Activated T-helper 1 cell treated with Interleukin-2 at 50 U/mL for 16 hours (primary cell): ENCODE measurements at places on chromosomes 13 and 19.

DNA sequence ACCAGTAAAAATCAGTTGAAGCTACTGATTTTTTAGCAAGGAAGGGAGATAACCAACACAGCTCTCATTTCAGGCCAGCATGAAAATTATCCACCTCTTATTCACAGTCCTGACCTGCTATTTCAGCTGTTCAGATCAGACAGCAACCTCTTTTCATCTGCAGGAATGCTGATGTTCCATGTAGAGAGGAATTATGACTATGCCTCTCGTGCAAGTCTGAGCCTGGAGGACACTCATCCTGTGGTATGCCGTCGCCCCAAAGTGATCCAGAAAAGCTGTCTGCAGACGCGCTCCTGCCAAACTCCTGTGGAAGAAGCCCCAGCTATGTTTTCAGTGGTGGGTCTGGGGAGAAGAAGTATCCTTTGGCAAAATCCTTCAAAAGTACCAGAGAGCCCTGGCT, 563.5 kb upstream of the SLITRK1 start:
- no peak for DNase-seq

- DNase-seq, result no peak
These were observed 169.8 kb downstream of the SHISA2 start for GRCh38 chr13:25881971-25882451.

GRCh38 chr19:31073485-31074198, 275.6 kb downstream of the TSHZ3 start:
- DNase-seq, result no peak

DNA sequence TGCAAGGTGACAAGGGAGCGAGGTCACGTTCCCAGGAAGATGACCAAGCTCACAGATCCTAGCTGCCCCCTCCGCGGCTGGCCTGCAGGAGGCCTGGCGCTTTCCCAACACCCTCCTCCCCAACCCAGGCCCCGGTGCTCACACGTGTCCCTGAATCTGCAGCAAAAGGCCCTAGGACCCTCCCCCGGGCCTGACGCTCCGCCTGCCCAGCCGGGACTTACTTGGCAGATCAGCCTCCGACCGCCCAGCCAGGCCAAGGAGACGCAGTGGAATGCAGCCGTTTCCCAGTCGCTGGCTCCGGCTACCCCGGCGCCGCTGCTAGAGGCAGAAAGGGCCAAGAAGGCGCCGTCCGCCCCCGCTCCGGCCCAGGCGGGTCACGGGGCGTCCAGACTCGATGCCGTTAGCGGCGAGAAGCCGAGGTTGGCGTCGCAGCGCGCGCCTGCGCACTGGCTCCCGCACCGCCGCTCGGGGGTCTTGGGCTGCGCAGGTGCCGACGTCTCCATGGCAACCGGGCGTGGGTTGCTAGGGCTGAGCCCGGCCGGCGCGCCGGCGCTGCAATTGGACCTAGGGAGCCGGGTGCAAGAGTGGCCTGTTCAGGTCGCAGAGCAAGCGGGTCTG, at the start of gene PNMA8A:
PNMA8A (minus strand) TSS at position 448 of the 618 bp plus-strand sequence. CDS start 528 bp downstream, outside the sequence.
- DNase-seq, result no peak

DNA sequence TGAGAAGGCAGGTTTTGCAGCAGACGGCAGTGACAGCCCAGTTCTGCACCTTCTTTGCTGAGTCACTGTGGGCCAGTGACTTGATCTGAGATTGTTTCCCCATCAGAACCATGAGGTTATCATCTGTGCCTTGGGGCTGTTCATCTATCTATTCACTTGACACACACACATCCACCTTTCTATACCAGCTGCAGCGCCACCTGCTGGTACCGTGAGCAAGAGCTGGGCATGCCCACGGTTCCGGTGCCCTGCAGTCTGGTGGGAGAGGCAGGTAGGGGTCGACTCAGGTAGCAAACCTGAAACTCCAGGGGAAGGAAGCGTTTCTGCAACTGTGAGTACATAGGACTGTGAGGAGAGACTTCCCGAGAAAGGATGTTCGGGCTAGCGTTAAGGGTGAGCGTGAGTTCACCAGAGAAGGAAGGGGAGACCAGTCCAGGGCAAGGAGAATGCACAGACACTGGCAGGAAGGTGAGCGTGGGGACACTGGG, 7.5 kb upstream of the LIN7B start:
- no peak for DNase-seq

- DNase-seq, result no peak
These were observed 116.0 kb upstream of the MAB21L1 start for GRCh38 chr13:35592457-35592856.

GRCh38 chr19:2237051-2237868, 636 bp downstream of the SF3A2 start:
- no peak for DNase-seq

- DNase-seq, result no peak
These were observed 36.1 kb upstream of the DOCK9 start for GRCh38 chr13:99013951-99014350.

DNA sequence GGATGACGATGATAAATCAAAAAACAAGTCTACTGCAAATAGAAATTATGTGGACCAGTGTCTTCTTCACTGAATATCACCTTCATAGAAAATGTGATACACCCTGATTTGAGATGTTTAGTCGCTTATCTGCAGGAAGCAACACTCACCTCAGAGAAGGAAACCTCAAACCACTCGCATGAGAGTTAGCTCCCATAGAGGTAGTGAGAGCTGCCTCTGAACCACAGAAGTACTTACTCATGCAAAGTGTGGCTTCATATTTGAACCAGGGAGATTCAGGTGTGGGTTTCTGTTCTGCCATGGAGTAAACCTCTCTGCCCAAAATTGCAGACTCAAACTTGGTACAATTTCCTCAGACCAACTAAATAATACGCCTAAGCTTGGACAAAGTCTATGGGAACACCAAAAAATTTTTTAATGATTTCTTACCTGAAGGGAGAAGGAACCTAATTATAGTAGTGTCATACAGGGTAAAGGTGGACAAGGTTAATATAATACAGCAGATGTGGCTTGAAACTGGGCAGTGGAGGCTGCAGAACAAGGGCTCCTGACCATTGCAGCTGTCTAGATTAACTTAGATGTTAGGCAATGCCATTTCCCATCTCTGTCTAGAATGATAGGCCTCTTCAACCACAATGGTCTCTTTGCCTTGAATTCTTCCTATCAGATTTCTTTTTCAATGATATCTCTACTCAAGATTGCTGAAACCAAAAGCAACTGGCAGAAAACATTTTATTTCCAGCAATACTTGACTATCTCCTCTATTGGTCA, 29.6 kb upstream of the RCBTB2 start:
- peak; percentile 43 for DNase-seq

- DNase-seq, result no peak
These were observed 37.6 kb upstream of the MAB21L1 start for GRCh38 chr13:35514061-35514477.

GRCh38 chr19:38290631-38291147, 13.4 kb upstream of the C19orf33 start:
- DNase-seq, result no peak

DNA sequence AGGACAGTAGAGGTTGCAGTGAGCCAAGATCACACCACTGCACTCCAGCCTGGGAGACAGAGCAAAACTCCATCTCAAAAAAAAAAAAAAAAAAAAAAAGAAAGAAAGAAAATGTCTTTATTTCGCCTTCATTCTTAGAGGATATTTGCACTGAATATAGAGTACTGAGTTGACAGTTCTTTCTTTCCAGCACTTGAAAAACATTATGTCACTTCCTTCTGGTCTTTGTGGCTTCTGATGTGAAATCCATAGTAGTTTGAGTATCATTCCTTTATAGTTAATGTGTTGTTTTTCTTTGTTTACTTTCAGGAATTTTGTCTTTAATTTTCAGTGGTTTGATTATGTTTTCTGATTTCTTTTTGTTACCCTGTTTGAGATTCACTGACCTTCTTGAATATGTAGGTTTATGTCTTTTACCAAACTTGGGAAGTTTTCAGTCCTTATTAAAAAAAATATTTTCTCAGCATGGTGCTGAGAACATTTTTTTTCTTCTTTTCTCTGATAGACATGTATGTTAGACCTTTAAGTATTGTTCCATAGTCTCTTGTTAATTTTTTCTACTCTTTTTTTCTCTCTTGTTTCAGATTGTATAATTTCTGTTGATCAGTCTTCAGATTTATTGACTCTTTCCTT, 50.1 kb downstream of the PCCA start:
- no peak for DNase-seq

- no peak for DNase-seq
These were observed 73.0 kb upstream of the MAB21L1 start for GRCh38 chr13:35549481-35549880.

- DNase-seq, result no peak
These were observed 41.2 kb downstream of the POLR1D start for GRCh38 chr13:27662738-27663470.

GRCh38 chr13:42498521-42498920, 75.4 kb upstream of the TNFSF11 start:
- DNase-seq, result no peak

DNA sequence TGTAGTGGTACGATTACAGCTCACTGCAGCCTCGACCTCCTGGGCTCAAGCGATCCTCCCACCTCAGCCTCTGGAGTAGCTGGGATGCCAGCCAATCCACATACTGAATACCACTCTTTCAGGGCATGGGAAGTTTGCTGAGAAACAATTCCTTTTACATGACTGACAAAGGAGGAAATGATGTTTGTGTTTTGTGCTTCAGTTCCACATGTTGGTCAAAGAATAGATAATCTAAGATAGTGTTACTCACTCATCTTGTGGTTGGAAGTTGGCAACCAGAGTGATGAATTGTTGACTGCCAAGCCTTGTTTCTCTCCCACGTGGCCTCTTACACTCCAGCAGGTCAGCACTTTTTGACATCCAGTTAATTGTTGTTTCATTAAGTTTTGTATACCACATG, 7.6 kb downstream of the MBD3L2B start:
- DNase-seq, result no peak

DNA sequence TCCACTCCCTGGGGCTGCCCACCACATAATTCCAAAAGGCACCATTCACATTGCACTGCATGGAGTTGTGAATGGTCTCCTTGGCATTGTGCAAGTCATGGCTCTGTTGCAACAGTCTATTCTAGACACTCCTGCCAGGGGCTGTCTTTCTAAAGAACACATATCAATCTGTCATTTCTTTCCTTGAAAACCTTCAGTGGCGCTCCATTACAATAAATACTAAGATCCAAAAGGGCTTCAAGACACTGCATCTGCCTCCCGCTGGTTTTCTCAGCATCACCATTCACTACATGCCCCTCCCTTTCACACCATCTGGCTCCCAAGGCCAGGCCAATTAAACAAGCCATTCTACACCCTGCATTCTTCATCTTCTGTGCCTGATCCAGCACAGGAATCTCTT, 32.2 kb upstream of the TM9SF2 start:
- DNase-seq, result no peak

DNA sequence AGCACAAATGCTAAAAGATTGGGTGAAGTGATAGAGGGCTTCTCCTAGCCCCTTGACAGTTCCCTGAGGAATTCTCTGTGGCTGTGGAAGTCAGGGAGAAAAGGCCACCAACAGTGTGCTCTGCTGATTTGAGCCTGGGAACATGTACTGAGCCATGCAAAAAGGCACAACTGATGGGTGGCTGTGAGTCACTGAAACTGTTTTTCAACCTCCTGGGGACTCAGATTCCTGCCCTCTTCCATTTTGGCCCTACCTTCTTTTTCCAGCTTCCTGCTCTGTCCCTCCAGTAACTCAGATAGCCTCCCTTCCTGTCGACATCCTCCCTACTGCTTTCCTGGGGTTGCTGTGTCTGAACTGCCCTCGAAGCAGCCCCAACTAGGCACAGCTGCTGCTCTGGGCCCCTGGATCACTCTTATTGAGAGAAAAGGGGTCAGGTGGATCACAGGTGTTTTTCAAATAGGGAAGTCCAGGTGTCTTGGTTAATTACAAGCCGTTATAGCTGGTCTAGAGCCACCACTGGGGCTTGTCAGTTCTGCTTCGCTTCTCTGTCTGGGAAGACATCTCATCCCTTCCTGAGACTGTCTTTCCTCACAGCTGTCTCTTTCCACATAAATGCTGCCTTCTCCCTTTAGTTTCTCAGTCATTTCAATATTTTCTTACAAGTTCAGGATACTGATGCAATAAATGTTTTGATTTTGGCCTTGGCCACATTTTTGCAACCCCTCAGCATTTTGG, 13.7 kb downstream of the FAM124A start:
- DNase-seq, result no peak

GRCh38 chr13:50613356-50613831, 230.1 kb downstream of the DLEU7 start:
- DNase-seq, result no peak

- no peak for DNase-seq
These were observed 2419.4 kb downstream of the PCDH9 start for GRCh38 chr13:64810750-64811149.

DNA sequence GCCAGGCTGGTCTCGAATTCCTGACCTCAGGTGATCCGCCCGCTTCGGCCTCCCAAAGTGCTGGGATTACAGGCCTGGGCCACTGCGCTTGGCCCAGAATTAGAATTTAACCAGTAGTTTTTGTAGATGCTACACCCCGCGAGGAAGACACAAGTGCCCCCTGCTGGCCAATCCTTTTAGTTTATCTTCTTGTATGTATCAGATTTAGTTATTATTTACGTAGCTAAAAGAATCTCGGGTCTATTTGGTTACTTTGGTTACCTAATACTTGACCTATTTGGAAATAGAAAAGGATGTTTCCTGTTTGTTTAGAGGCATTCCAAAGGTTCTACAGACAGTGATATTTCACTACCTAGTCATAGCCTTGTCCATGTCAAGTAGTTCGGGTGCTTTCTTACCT, 22.0 kb downstream of the MUC16 start:
- DNase-seq, result no peak

- DNase-seq, result no peak
These were observed 20.0 kb upstream of the CCNP start for GRCh38 chr19:40246292-40247073.

DNA sequence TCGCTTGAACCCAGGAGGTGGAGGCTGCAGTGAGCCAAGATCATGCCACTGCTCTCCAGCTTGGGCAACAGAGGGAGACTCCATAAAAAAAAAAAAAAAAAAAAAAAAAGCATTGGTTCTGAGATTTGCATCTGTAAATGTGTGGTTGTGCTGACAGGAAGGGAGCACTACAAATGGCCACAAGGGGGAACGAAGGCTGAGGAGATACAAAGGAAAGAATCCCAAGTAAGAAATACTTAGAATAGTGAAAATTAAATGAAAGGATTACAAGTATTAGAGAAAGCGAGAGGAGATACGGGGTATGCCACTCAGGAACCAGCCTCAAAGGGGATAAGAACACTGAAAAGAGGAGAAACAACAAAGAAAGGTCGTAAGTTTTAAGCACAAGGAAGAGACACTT, 284.9 kb downstream of the KLF12 start:
- no peak for DNase-seq

- no peak for DNase-seq
These were observed 338.3 kb downstream of the POU4F1 start for GRCh38 chr13:78265098-78265497.

GRCh38 chr19:39740395-39740794, 2.6 kb upstream of the CLC start:
- DNase-seq, result no peak

DNA sequence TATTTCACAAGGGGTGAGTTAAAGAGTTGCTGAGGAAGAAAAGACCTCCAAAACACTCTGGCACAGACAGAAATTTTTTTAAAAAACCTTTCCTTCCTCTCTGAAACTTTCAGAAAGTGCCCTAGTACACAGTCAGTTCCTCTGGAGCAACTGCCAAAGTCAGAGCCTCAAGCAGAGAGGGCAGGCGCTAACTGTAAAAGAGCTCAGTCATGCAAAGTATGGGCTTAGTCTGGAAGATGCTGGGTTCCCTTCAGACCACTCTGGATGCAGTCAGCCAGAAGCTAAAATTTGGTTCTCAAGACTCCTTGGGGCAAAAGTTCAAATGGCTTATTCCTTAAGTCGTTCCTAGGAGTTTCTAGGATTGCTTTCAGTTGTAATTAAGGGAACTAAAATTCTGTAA, 671.6 kb downstream of the PCDH9 start:
- no peak for DNase-seq
